Pons (tissue), 1 donor: ENCODE measurements at places on chromosomes 16 and 17.

DNA sequence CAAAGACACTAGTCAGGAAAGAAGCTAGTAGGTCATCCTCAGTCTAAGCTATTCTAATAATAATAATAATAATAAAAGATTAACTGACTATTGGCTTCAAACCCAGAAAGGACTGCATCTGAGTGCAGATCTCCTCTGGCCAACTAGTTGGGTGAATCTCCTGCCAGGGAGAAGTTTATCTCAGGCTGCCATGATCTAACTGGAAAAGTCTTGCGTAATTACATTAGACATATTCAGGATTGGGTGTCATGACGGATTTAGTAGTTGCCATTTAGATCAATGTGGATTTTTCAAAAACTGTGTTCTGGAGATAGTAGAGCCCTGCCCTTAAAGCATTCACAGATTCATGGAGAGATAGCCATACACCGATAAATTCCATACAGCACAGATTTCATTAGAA lies 69.5 kb downstream of the KIF2B start:
- DNase-seq = no peak

DNA sequence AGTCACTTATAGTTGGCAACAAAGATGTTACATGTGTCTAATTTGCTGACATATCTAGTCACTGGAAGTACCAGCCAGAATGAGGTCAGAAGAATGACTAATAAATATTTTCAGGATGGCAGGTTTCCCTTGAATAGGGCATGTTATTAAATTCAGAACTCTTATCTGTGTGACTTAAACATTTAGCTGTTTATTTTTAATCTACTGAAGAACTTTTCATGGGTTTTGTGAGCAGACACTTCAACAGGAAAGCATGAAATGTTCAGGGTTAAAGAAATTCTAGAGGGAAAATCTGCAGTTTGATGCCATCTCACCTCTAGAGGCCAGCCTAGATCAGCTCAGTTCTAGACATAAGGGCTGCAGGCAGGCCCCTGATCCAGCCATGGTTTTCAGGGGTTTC lies 13.2 kb downstream of the JPT2 start:
- no peak for DNase-seq

GRCh38 chr16:85863384-85863774 lies 35.6 kb upstream of the IRF8 start:
- DNase-seq = no peak

GRCh38 chr17:72569148-72569946 lies 448.5 kb downstream of the SOX9 start:
- DNase-seq = no peak

DNA sequence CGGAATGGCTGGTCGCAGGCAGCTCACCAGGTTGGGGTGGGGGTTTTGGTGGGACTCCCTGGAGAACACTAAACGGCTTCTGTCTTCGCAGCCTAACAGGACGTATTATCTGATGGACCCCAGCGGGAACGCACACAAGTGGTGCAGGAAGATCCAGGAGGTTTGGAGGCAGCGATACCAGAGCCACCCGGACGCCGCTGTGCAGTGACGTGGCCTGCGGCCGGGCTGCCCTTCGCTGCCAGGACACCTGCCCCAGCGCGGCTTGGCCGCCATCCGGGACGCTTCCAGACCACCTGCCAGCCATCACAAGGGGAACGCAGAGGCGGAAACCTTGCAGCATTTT lies 59.7 kb downstream of the PDPK1 start:
- no peak for DNase-seq
